ENCODE measurements at places on chromosomes 2 and 18. TPM values are rescaled to one million over a fixed set of nuclear protein-coding genes. Genes with fewer than 3 reads are reported as not detected.

The EGR4 gene
- 0.14 TPM for polyA plus RNA-seq

The CYS1 gene
- polyA plus RNA-seq = 0.30 TPM

The C2orf72 gene
- 0.02 TPM for polyA plus RNA-seq

The ADNP2 gene
- polyA plus RNA-seq = 9.7 TPM

The DUSP2 gene
- 208 TPM for polyA plus RNA-seq

All from thymus (tissue), 14 donors.